Cardiac ventricle fibroblast (primary cell): ENCODE measurements at places on chromosomes 2 and 18. TPM values are rescaled to one million over a fixed set of nuclear protein-coding genes. Genes with fewer than 3 reads are reported as not detected.

The DSC2 gene
- total RNA-seq, result not detected in 2 replicates

The CIB4 gene
- total RNA-seq, result not detected in 2 replicates

The PTRHD1 gene
- 26.8 and 48.0 TPM in 2 replicates for total RNA-seq

The DNPEP gene
- total RNA-seq, result 61.1 and 86.0 TPM in 2 replicates

The HOXD8 gene
- total RNA-seq, result 0.62 TPM in 1 of 2 replicates, not detected in the other

The AQP12B gene
- total RNA-seq, result not detected in 2 replicates

The COL5A2 gene
- 680 and 686 TPM in 2 replicates for total RNA-seq

The TWIST2 gene
- total RNA-seq, result 94.5 and 105 TPM in 2 replicates

The MTLN gene
- 50.3 and 65.1 TPM in 2 replicates for total RNA-seq

The CHRNA1 gene
- 0.10 TPM in 1 of 2 replicates, not detected in the other for total RNA-seq

The EML6 gene
- 0.20 and 1.4 TPM in 2 replicates for total RNA-seq

The STK25 gene
- total RNA-seq, result 77.5 and 146 TPM in 2 replicates

The ZNF892 gene
- 2.3 and 4.4 TPM in 2 replicates for total RNA-seq

The NDC80 gene
- 1.6 and 2.7 TPM in 2 replicates for total RNA-seq

The GPR39 gene
- 0.06 and 0.34 TPM in 2 replicates for total RNA-seq

The FAM228A gene
- total RNA-seq, result 0.12 TPM in 1 of 2 replicates, not detected in the other

The KCNJ13 gene
- not detected in 2 replicates for total RNA-seq

The CD8B gene
- total RNA-seq, result not detected in 2 replicates

The PPM1B gene
- 14.3 and 22.9 TPM in 2 replicates for total RNA-seq

The PPP1R1C gene
- total RNA-seq, result not detected in 2 replicates

The RGPD6 gene
- 9.8 and 13.5 TPM in 2 replicates for total RNA-seq

The MSGN1 gene
- total RNA-seq, result not detected in 2 replicates

The VWA3B gene
- not detected in 2 replicates for total RNA-seq

The COL6A3 gene
- total RNA-seq, result 5,410 TPM in 2 replicates

The FBXO15 gene
- not detected in 2 replicates for total RNA-seq

The LOXL3 gene
- total RNA-seq, result 21.8 and 27.0 TPM in 2 replicates

The CENPA gene
- 0.87 and 1.9 TPM in 2 replicates for total RNA-seq

The DRC1 gene
- total RNA-seq, result 0.59 TPM in 1 of 2 replicates, not detected in the other

The DAW1 gene
- 2.8 and 3.4 TPM in 2 replicates for total RNA-seq

The IL36A gene
- not detected in 2 replicates for total RNA-seq

The ANKRD30B gene
- not detected in 2 replicates for total RNA-seq

The ACTG2 gene
- total RNA-seq, result 0.44 and 1.3 TPM in 2 replicates

The MTERF4 gene
- total RNA-seq, result 20.5 and 21.6 TPM in 2 replicates

The POMC gene
- 2.1 and 5.2 TPM in 2 replicates for total RNA-seq

The TEKT4 gene
- total RNA-seq, result not detected in 2 replicates

The TUBA3D gene
- not detected in 2 replicates for total RNA-seq

The IL1R1 gene
- 499 and 506 TPM in 2 replicates for total RNA-seq

The CGREF1 gene
- 9.6 and 12.3 TPM in 2 replicates for total RNA-seq

The ANKRD30BL gene
- not detected in 2 replicates for total RNA-seq

The CRYBA2 gene
- not detected in 2 replicates for total RNA-seq

The EIF2AK2 gene
- 19.0 and 22.3 TPM in 2 replicates for total RNA-seq

The NEU2 gene
- total RNA-seq, result not detected in 2 replicates

The CDK5R2 gene
- total RNA-seq, result 0.06 TPM in 1 of 2 replicates, not detected in the other

The MYO7B gene
- 0.06 TPM in 1 of 2 replicates, not detected in the other for total RNA-seq
